ENCODE measurements at places on chromosomes 11 and 22. TPM values are rescaled to one million over a fixed set of nuclear protein-coding genes. Genes with fewer than 3 reads are reported as not detected.

GRCh38 chr22:29443452-29443851, 5.1 kb downstream of the RFPL1 start:
- H3K4me3 ChIP-seq, result no peak overlapping the region
- peak overlapping the region; percentile 1 for H3K27ac ChIP-seq
- no peak for DNase-seq
- peaks cover 20% of the 10 kb centered on the region for H3K27me3 ChIP-seq
- H3K4me1 ChIP-seq, result peaks cover 14% of the 10 kb centered on the region

GRCh38 chr22:24445481-24446259, 18.3 kb downstream of the ADORA2A start:
- DNase-seq, result no peak
- no peaks in the 10 kb centered on the region for H3K36me3 ChIP-seq
- no peaks in the 10 kb centered on the region for H3K27me3 ChIP-seq
- H3K4me3 ChIP-seq, result no peak overlapping the region

DNA sequence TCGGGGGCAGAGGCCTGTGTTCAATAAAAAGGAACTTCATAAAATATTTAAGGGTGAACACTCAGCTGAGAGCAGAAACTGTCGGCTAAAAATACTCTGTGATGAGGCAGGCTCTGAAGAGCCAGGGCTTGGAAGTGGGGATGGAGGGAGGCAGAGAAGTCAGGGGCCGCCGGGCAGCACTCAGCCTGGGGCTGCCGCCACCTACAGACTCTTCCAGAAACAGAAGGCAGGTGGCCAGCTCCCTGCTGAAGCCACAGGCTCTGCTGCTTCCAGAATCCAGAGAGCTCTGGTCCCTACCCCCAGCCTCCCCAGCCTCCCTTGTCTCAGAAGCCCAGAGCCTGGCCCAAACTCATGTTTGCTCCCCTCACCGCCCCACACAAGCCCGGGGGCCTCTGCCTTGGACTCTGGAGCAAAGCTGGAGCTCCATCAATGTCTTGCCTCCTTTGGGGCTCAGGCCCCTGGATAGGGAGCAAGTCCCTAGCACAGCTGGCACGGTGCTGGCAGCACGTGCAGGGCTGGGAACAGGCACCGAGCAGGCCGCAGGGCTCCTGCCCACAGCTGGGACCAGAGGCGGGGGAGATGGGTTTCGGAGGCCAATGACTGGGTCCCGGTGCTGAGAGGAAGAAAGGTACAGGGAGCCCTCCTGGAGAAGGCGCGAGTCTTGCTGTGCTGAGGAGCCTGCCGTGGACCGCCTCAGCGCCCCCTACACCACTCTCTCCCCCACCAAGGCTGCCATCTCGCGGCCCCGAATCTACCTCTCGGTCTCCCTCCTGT, 8.2 kb downstream of the LRFN4 start:
- H3K4me3 ChIP-seq, result no peak overlapping the region
- peaks cover 8% of the 10 kb centered on the region for H3K36me3 ChIP-seq
- no peaks in the 10 kb centered on the region for H3K27me3 ChIP-seq
- no peak for DNase-seq

- H3K4me3 ChIP-seq, result no peak overlapping the region
- H3K36me3 ChIP-seq, result no peaks in the 10 kb centered on the region
- DNase-seq, result no peak
- H3K27ac ChIP-seq, result no peak overlapping the region
- no peaks in the 10 kb centered on the region for H3K27me3 ChIP-seq
- peaks cover 2% of the 10 kb centered on the region for H3K4me1 ChIP-seq
Observed at GRCh38 chr22:27631641-27632040, 169.9 kb downstream of the MN1 start.

DNA sequence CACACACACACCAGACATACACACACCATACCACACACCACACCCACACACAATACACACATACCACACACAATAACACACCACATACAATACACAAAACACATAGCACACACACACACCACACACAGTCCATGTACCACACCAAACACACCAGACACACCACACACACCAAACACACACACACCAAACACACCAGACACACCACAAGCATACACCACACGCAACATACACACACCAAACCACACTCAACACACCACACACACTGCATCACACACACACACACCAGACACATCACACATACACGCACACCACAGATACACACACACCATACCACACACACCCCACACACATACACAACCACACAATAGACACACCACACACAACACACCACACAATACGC, 54.8 kb downstream of the IGSF9B start:
- H3K27ac ChIP-seq, result no peak overlapping the region
- H3K27me3 ChIP-seq, result no peaks in the 10 kb centered on the region
- no peaks in the 10 kb centered on the region for H3K36me3 ChIP-seq
- DNase-seq, result no peak
- no peaks in the 10 kb centered on the region for H3K4me1 ChIP-seq

DNA sequence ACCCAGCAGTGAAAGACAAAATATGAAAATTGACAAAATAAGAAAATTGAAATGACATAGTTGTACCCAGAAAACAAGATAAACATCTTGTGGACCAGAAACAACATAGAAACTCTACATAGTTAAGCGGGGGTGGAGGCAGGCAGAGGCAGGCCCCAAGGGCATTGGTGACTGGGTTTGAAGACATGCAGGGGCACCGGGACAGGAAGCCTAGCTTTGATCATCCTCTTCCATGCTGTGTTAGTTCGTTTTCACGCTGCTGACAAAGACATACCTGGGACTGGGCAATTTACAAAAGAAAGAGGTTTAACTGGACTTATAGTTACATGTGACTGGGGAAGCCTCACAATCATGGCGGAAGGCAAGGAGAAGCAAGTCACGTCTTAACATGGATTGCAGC, 33.5 kb upstream of the CRTAM start:
- peak overlapping the region; percentile 92 for H3K27ac ChIP-seq
- H3K4me3 ChIP-seq, result no peak overlapping the region
- peaks cover 7% of the 10 kb centered on the region for H3K36me3 ChIP-seq
- peaks cover 62% of the 10 kb centered on the region for H3K4me1 ChIP-seq
- DNase-seq, result no peak
- no peaks in the 10 kb centered on the region for H3K27me3 ChIP-seq

DNA sequence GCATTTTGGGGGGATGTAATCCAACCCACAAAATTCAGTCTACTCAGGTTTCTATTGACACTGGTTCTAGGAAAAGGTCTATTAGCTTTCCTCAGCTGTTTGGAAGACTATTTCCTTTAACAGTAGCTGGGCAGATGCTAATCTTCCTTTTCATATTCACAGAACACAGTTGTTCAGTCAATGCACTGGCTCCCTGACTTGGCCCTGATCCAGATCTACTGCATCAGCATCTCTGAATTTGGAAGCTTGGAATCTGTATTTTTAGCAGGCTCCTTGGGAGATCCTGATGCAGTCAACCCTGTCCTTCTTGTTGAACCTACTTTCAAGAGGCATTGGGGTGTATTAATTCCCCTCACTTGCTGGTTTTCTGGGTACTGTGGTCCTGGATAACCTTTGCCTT, 6.3 kb downstream of the HTATIP2 start:
- H3K4me3 ChIP-seq, result no peak overlapping the region
- peaks cover 44% of the 10 kb centered on the region for H3K4me1 ChIP-seq
- H3K36me3 ChIP-seq, result peaks cover 7% of the 10 kb centered on the region
- no peak overlapping the region for H3K27ac ChIP-seq
- no peak for DNase-seq
- H3K27me3 ChIP-seq, result no peaks in the 10 kb centered on the region

DNA sequence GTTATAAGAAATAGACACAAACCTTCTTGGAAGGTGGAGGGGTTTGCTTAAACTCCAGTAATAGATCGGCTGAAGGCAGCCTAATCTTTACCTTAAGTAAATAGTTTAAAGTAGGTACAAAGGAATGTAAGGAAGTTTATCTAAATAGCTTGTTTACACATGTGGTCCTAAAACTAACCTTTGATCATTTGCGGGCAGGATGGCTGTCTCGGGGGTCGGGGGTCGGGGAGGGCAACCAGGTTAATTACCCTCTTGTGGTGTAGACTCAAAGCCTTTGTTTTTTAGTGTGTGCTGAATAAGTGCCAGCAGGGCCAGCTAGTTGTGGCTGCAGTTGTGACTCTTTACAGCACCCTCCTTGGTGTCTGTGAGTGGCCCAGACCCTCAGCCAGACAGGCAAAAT, 256.9 kb upstream of the SESN3 start:
- no peak overlapping the region for H3K4me3 ChIP-seq
- H3K27ac ChIP-seq, result no peak overlapping the region
- H3K36me3 ChIP-seq, result peaks cover 3% of the 10 kb centered on the region

- H3K36me3 ChIP-seq, result no peaks in the 10 kb centered on the region
- DNase-seq, result peak; percentile 54
- H3K27me3 ChIP-seq, result peaks cover 59% of the 10 kb centered on the region
- H3K4me1 ChIP-seq, result no peaks in the 10 kb centered on the region
- H3K4me3 ChIP-seq, result no peak overlapping the region
Observed at GRCh38 chr22:36727110-36727509, 23.6 kb upstream of the CACNG2 start.

GRCh38 chr11:47389577-47390421, 11.5 kb upstream of the SPI1 start:
- peaks cover 2% of the 10 kb centered on the region for H3K4me1 ChIP-seq

- H3K4me3 ChIP-seq, result no peak overlapping the region
- H3K4me1 ChIP-seq, result peaks cover 9% of the 10 kb centered on the region
- H3K27me3 ChIP-seq, result no peaks in the 10 kb centered on the region
Observed at GRCh38 chr11:93579187-93579751, 36.1 kb upstream of the SMCO4 start.

DNA sequence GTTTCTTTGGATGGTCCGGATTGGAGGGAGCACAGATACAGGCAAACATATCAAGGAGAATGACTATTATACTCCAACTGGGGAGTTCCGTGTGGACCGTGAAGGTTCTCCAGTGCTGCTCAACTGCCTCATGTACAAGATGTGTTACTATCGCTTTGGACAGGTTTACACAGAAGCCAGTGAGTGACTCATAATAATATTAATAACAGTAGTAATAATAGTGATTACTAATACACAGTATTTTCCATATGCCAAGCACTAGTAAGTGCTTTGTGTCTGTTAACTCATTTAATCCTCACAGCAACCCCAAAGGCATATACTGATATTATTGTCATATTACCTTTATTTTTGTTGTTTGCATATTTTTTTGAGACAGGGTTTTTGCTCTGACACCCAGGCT, 6.6 kb upstream of the CHEK1 start:
- H3K4me3 ChIP-seq, result no peak overlapping the region
- H3K27me3 ChIP-seq, result no peaks in the 10 kb centered on the region
- no peak for DNase-seq
- peaks cover 49% of the 10 kb centered on the region for H3K36me3 ChIP-seq

GRCh38 chr11:70552167-70553150, 154.1 kb downstream of the CTTN start:
- no peaks in the 10 kb centered on the region for H3K4me1 ChIP-seq
- no peak overlapping the region for H3K27ac ChIP-seq
- DNase-seq, result no peak
- H3K27me3 ChIP-seq, result peaks cover 4% of the 10 kb centered on the region
- H3K4me3 ChIP-seq, result no peak overlapping the region
- H3K36me3 ChIP-seq, result no peaks in the 10 kb centered on the region

GRCh38 chr11:2118677-2119076, 20.5 kb downstream of the IGF2 start:
- no peak for DNase-seq
- no peak overlapping the region for H3K27ac ChIP-seq
- peaks cover 2% of the 10 kb centered on the region for H3K27me3 ChIP-seq
- H3K4me3 ChIP-seq, result no peak overlapping the region
- H3K4me1 ChIP-seq, result peaks cover 42% of the 10 kb centered on the region

DNA sequence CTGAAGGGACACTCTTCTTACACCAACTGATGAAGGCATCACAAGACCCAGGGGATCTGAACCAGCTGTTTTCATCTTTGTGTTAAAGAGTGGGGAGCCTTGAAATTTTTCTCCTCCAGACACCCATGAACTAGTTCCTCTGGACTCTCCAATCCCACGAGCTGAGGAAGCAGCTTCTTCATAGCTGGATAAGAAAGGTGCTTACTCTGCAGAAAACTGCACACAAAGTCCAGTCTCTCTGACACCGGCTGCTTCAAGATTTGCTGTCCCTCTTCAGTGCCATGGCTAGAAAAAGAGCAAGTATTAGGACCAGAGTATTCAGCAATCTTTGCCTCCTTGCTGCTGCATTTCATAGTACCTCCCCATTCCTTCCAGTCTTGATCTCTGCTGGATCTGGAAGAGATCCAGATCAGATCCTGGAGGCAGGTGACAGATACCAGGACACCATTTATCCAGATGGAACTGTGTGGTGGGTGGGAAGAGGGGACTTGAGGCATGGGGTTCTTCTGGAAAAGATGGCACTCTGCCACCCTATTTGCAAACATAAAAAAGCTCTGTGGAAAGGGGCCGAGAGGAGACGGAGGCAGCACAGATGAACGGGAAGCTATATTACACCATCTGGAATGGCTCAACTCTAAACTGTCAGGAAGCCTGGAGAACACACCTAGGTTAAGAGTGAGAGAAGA, 25.5 kb downstream of the IL18BP start:
- H3K27ac ChIP-seq, result no peak overlapping the region
- no peak for DNase-seq
- H3K4me1 ChIP-seq, result peaks cover 6% of the 10 kb centered on the region
- no peaks in the 10 kb centered on the region for H3K27me3 ChIP-seq
- no peak overlapping the region for H3K4me3 ChIP-seq

DNA sequence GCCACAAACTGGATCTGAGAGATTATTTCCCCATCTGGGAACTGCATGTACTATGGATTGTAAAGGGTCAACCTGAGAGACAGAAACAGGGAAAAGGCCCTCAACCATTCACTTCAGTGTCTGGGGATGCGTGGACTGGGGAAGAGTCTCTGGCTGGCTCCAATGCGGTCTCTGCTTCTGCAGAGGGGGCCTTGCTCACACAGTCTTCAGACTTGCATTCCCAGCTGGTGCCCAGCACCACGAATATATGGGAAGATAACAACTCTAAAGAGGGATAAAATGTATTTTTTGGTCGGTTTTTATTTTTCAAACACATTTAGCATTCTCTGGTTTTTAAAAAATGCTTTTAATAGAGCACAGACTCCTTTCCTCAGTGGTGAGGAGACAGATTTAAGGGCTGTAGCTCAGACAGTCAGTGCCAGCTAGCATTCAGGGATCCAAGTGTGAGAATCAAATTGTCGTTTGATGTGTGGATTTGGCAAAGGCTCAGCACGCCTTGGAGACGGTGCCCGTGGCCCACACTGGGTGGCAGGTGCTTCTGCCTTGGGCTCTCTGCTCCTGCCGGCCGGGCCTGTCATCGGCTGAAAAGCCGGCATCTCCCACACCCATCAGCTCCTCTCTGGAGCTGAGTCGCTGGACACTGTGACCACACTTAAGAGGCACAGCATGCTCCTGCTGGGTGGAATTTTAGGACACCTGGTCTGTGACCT, 8.0 kb upstream of the EFCAB6 start:
- no peaks in the 10 kb centered on the region for H3K36me3 ChIP-seq
- H3K27me3 ChIP-seq, result peaks cover 3% of the 10 kb centered on the region
- no peak overlapping the region for H3K27ac ChIP-seq
- no peak for DNase-seq
- no peaks in the 10 kb centered on the region for H3K4me1 ChIP-seq

Gene CNIH2
- 5.0 TPM for total RNA-seq

Gene SNX32
- total RNA-seq, result 4.1 TPM

Gene VSTM5
- total RNA-seq, result not detected

Gene MIOX
- total RNA-seq, result 1.5 TPM

Gene PLAAT5
- total RNA-seq, result not detected

Gene ABCC8
- total RNA-seq, result not detected

Gene OR52J3
- not detected for total RNA-seq

Gene FHIP1B
- total RNA-seq, result 25.6 TPM

Gene USP2
- total RNA-seq, result 0.24 TPM

Gene SHISAL1
- 6.1 TPM for total RNA-seq

Gene BEST1
- total RNA-seq, result 2.0 TPM

Gene OOSP2
- not detected for total RNA-seq

Gene OR52R1
- not detected for total RNA-seq

Gene APIP
- 21.3 TPM for total RNA-seq
